Activated CD8-positive, alpha-beta memory T cell treated with anti-CD3 and anti-CD28 coated beads, Interleukin-2, amount 50 U/mL, for 4 hours (primary cell): ENCODE measurements at places on chromosomes 5 and 9.

DNA sequence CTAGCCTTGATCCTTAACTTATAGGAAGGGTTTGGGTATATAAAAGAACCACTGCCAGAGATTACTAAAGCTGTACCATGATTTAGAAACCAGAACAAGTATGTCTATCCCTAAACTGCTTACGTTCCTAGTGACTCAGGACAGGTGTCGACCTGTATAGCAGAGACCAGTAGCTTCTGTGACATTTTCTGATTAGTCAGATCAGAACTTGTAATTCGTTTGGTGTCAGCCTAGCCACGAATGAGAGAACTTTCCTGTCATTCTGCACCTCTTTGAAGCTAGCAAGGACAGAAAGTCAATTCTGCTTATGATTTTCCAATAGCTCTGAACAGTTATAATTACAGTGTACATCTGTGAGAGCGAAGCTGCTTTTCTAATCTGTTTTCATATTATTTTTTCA is 39.5 kb downstream of the PRKACG start:
- no peak for DNase-seq

- DNase-seq: no peak
Observed at GRCh38 chr9:109251080-109251775, 69.6 kb downstream of the EPB41L4B start.

DNA sequence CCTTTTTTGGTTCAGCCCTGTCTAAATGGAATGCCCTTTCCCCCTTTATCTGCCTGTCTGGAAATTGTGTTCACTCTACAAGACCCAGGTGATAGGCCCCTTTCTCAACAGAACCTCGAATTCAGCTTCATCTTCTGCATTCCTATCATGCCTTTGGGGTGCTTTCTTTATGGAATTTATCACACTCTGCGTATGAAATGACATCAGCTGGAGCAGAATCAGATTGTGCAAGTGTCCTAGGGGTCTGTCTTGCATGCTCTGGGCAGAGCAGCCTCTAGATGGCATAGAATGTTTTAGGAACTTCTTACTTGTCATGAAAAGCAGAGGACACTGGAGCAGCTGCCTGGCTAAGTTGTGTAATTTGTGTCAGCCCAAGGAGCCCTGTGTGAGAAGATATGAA is 84.9 kb downstream of the ISL1 start:
- no peak for DNase-seq

- DNase-seq: no peak
Observed at GRCh38 chr5:127891942-127892341, 188.8 kb downstream of the CCDC192 start.

- no peak for DNase-seq
Observed at GRCh38 chr9:133584559-133585476, 24.4 kb downstream of the FAM163B start.

- no peak for DNase-seq
Observed at GRCh38 chr9:17609312-17610005, 30.6 kb downstream of the SH3GL2 start.

DNA sequence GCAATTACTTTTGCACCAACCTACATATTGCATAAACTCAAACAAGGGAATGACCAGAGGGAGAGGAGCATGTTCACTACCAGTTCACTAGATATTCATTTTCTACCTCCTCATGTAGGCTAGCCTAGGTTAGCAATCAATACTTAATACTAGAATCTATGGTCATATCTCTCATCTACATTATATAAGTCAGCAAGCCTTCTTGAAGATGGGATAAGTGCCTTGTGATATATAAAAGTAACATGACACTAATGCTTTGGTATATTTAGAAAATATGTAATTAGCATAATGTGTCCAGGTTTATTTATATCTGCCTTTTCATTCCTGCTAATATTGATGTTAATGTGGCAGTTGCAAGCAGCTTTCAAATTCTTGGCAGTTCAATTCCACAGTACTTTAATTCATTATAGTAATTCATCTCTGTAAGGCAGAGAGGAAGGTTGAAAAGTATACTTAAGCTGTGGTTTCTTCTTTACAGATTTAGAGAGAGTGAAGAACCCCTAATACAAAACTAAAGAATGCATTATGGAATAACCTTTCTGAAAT is 1613.2 kb upstream of the ACO1 start:
- DNase-seq: no peak

DNA sequence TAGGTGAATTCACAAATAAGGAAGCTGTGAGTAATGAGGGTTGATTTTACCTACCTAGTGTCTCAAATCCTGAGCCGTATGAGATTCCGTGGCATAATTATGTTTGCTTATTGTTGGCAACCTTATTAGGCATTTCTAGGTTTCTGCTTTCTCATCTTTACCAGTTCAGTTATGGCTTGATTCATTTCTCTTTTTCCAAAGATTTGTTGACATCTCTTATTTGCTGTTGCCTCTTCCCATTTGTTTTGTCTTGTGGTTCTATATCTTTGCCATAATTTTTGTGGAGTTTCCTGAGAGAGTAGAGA is 470 bp downstream of the IL31RA start:
- no peak for DNase-seq

DNA sequence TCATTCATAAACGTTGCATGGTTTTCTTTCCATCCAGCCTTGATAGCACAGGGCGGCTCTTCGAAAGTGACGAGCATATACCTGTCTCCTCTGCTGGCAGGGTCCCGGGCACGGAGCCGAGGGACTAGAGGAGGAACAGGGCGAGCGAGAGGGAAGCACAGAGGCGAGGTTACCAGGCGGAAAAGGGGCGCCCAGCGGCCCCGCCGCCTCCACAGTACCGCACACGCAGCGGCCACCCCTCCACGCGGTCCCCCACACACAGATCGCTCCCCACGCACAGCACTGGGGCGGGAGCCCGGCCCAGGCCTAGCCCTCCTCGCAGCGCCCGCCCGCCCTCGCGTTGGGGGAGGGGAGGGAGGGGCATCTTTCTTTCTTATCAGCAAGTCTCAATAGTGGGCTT is 296.6 kb upstream of the DAB2 start:
- no peak for DNase-seq

DNA sequence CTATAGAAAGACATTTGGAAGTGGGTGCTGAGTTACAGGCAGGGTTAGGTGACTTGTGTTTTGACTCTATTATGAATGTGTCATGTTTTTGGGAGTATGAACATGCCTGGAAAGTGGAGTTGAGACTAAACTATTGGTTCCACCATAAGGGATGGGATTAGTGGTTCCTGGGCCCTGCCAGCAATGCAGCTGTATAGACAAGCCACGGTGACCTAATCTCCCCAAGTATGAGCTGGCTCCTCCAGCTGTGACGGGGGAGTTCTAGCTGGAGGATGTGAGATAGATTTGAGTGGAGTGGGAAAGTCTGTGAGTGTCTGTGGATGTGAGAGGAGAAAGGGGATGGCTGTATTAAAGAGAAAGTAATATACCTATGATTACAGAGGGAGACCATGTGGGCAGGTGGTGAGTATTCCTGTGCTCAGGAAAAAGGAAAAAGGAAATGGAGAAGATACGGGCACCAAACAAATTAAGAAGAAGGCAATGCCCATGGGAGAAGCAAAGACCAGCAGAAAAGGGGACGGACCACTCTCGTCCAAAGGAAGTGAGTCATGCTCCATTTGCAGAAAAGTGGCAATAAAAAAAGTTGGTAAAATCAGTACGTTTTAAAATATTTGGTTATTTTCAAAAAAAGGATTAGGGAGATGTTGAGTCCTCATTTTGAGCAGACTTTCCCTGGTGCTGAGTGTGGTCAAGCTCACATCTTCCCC is 48.3 kb upstream of the ICE1 start:
- no peak for DNase-seq

DNA sequence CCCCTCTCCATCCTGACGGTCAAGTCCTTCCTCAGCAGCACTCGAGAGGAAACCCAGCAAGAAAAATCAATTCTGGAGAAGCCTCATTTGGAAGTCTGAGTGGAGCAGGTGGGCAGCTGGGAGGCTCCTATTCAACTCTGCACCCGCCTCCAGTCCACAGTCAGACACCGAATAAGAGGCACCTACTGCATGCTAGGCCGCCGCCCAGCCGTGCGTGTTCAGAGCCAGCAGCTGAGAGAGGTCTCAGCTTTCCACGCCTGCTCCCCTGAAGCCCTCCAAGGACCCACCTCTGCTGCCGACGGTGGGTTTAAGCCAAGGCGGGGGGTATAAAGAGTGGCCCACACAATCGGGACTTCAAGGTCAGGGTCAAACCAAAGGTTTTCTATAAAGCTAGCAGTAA is 41.9 kb downstream of the VAV2 start:
- no peak for DNase-seq

DNA sequence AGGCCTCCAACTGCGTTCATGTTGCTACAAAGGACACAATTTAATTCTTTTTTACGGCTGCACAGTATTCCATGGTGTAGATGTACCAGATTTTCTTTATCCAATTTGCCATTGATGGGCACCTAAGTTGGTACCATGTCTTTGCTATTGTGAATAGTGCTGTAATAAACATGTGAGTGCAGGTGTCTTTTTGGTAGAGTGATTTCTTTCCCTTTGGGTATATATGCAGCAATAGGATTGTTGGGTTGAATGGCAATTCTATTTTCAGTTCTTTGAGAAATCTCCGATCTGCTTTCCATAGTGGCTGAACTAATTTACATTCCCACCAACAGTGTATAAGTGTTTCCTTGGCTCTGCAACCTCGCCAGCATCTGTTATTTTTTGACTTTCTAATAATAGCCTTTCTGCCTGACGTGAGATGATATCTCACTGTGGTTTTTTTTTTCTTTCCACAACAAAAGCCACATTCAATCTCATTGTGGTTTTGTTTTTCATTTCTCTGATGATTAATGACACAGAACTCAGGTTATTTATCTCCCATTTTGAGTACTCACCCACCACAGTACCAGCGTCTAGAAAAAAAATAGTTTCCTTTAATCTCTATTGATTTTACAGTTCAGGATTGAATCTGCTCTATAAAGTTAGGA is 21.9 kb downstream of the ARRDC3 start:
- DNase-seq: no peak

DNA sequence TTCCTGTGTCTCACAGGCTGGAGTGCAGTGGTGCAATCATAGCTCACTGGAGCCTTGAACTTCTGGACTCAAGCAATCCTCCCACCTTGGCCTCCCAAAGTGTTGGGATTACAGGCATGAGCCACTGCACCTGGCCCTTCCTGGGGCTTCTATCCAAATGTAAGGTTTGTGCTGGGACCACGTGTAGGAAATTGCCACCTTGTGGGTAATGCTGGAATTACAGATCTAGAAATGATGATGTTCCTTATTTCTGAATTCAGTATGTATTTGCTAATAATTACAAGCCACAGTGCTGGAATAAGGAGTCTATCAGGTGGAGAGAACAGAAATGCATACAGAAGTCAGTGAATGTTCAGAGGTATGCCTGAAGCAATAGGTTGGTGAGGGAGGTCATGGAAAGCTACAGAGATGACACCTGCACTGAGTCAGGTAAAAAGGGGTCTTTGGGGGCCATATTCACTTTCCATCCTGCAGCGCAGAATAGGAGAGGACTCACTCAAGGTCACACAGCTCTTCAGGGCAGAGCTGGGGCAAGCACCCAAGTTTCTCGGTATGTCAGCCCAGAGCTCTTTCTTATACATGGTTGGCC is 8.8 kb upstream of the IGFBPL1 start:
- DNase-seq: no peak

GRCh38 chr5:137994556-137994955 is 38.3 kb downstream of the FAM13B start:
- no peak for DNase-seq

GRCh38 chr9:114588651-114589526 is 1.3 kb downstream of the ATP6V1G1 start:
- DNase-seq: no peak

- DNase-seq: no peak
Observed at GRCh38 chr5:74667396-74667795, 17.6 kb upstream of the HEXB start.

DNA sequence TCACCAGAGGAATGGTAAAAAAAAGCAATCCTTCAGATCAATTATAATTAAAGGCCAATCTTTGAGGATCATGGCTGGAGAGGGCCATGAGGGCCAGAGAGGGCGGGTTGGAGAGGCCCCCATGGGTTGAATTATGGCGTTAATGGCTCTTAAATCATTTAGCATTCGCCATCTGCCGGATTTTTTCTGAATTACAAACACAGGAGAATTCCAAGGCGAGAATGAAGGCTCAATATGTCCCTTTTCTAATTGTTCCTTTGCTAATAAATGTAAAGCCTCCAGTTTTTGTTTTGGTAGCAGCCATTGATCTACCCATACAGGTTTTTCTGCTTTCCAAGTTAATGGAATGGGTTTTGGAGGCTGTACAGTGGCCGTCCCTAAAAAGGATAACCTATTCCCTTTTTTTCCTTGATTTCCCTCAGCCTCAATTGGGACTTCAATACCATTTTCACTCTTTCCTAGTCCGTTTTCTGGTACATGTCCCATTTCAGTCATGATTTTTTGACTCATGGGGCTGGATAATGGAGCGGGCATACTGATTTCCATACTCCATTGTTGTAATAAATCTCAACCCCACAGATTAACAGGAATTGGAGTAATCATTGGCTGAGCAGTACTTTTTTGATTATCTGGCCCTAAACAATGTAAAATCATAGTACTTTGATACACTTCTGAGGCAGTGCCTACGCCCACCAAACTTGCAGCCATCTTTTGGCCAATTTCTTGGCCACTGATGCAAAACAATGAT is 6.7 kb upstream of the TMEM141 start:
- no peak for DNase-seq

- no peak for DNase-seq
Observed at GRCh38 chr9:124297551-124297901, 39.8 kb downstream of the NEK6 start.

- DNase-seq: no peak
Observed at GRCh38 chr9:26234865-26235264, 556.6 kb upstream of the TUSC1 start.

DNA sequence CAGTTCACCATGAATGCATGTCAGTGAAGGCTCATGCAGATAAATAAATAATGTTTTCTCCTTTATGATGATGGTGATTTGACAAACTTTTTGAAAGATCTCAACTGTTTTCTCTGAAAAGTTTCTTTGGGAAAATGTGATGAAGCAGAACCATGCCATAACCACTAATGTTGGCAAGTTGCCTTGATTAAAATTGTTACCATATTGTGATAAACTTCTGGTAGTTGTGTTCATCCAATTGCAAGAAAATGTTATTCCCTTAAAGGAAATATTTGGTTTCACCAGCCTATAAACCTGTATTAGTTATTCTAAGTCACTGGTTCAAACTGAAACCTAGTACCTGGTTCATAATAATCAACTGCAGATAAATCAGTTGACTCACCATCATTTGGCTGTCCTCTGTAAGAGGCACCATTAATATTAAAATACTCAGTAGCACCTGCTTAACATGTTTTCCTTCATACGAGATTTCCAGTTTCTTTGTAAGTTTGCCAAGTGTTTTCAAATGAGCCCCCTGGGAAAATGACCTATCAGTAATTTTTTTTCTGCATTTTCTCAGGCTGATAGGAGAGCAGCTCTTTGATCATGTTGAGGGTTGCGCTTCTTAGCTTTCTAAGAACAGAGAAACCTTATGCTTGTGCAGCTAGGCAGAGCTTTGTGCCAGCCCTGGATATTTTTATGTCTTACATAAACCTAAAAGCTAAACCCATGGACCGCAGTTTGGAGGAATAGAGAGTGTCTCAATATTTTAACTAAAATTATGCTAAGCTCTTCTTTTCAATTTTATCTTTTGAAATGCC is 88.0 kb downstream of the LURAP1L start:
- no peak for DNase-seq
